MM.1S (cell line): ENCODE measurements at places on chromosomes 5 and 9.

- H3K4me3 ChIP-seq: no peak overlapping the region
- no peaks in the 10 kb centered on the region for H3K27me3 ChIP-seq
- no peaks in the 10 kb centered on the region for H3K36me3 ChIP-seq
- H3K4me1 ChIP-seq: peaks cover 9% of the 10 kb centered on the region
- no peak overlapping the region for H3K27ac ChIP-seq
- DNase-seq: no peak
Observed at GRCh38 chr5:122304471-122305215, 7.4 kb upstream of the SNCAIP start.

DNA sequence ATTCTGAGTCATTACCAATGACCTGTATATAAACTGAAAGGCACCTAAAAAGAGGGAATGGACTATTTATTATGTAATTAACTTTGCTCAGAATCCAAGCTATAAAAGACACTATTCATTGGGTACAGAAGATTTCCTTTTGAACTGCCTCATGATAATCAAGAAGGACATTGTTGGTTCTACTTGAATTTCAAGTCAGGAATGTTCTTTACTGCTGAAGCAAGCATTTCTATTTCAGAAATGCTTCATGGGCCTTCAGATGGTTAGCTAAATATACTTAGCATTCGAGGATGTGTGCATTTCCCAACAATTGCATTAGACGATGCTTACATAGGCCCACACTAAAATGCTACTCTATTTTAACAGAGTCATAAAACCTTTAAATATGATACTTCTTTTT, 658.2 kb upstream of the DMAC1 start:
- no peak overlapping the region for H3K4me3 ChIP-seq
- H3K36me3 ChIP-seq: no peaks in the 10 kb centered on the region
- no peaks in the 10 kb centered on the region for H3K27me3 ChIP-seq
- DNase-seq: no peak

- H3K4me3 ChIP-seq: no peak overlapping the region
- no peaks in the 10 kb centered on the region for H3K27me3 ChIP-seq
- no peaks in the 10 kb centered on the region for H3K4me1 ChIP-seq
- DNase-seq: no peak
- no peaks in the 10 kb centered on the region for H3K36me3 ChIP-seq
Observed at GRCh38 chr9:19484699-19485098, 75.9 kb downstream of the ACER2 start.

DNA sequence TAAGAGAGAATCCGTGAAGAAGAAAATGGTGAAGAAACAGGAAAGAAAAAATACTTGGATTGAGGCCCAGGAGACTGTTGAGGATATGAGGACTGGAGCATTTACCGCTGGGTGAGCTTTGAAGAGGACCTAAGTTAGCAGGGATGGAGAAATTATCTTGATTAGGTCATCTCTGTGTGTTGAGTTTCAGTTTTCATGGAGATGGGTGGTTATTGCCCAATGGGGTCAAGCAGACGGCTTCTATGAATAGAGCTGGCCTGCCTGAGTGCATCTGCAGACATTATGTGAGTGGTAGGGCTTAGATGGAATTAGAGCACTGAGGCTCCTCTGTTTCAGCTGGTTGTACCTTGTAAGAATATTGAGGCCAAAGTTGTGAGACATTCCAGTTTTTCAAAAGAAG, 245.4 kb upstream of the FBXL7 start:
- H3K27ac ChIP-seq: no peak overlapping the region
- H3K4me3 ChIP-seq: no peak overlapping the region
- no peak for DNase-seq
- no peaks in the 10 kb centered on the region for H3K4me1 ChIP-seq
- no peaks in the 10 kb centered on the region for H3K27me3 ChIP-seq

DNA sequence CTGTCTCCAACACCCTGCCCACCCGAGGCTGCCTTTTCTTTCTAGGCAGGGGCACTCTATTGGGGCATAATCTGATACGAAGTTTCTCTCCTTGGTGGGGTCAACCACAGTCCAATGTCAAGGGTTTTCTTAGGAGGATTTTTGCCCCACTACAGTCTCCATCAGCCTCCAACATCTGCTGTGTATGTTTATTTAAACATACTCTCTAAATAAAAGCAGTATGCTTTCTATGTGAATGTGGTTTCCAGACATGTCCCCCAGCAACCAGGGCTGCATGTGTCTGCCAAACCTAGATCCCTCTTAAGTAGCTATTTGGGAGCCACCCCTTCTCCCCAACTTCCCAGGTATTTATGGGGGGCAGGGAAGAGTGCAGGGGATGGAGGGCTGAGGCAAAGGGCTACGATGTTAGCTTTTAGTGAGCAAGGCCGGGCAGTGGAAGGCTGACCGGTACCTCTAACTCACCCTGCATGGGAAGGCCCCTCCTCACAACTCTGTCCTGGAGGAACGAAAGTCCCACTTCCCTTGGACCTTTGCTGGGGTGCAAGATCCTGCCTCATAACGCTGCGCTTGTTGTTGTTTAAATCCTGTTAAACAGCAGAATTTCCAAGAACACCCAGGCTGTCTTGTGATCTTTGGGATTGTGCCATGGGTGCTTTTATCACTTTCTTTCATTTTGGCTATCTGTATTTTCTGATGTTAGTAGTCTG, 75.4 kb downstream of the NREP start:
- H3K27ac ChIP-seq: no peak overlapping the region
- DNase-seq: no peak
- H3K4me1 ChIP-seq: no peaks in the 10 kb centered on the region
- H3K36me3 ChIP-seq: no peaks in the 10 kb centered on the region
- H3K27me3 ChIP-seq: no peaks in the 10 kb centered on the region

- H3K36me3 ChIP-seq: no peaks in the 10 kb centered on the region
- H3K4me3 ChIP-seq: no peak overlapping the region
- no peaks in the 10 kb centered on the region for H3K27me3 ChIP-seq
- H3K4me1 ChIP-seq: no peaks in the 10 kb centered on the region
- DNase-seq: no peak
- H3K27ac ChIP-seq: no peak overlapping the region
Observed at GRCh38 chr5:71748360-71748759, 29.3 kb downstream of the CARTPT start.

- H3K4me1 ChIP-seq: no peaks in the 10 kb centered on the region
- DNase-seq: no peak
- H3K4me3 ChIP-seq: no peak overlapping the region
- no peaks in the 10 kb centered on the region for H3K27me3 ChIP-seq
- no peaks in the 10 kb centered on the region for H3K36me3 ChIP-seq
Observed at GRCh38 chr9:122133263-122133983, 26.2 kb downstream of the NDUFA8 start.
